ENCODE measurements at places on chromosomes 7 and 10. TPM values are rescaled to one million over a fixed set of nuclear protein-coding genes. Genes with fewer than 3 reads are reported as not detected.

Gene FXYD4
- polyA plus RNA-seq = not detected

Gene CRPPA
- polyA plus RNA-seq = 6.0 TPM

Gene OR2F2
- polyA plus RNA-seq = not detected

Gene RELN
- polyA plus RNA-seq = 21.8 TPM

Gene NEURL1
- 1.6 TPM for polyA plus RNA-seq

Gene PTF1A
- not detected for polyA plus RNA-seq

Gene PITX3
- polyA plus RNA-seq = 0.43 TPM

Gene ASB10
- not detected for polyA plus RNA-seq

Gene IGF2BP3
- 82.9 TPM for polyA plus RNA-seq

Gene MYL10
- polyA plus RNA-seq = 0.37 TPM

Gene ELMO1
- 9.8 TPM for polyA plus RNA-seq

Gene GNGT1
- polyA plus RNA-seq = not detected

Gene TBC1D12
- polyA plus RNA-seq = 21.6 TPM

Gene POLR2J
- polyA plus RNA-seq = 18.7 TPM

Gene STEAP1
- 16.5 TPM for polyA plus RNA-seq

Gene FAM25G
- polyA plus RNA-seq = 0.57 TPM

Gene TSPAN15
- 69.4 TPM for polyA plus RNA-seq

Gene GNAI1
- 112 TPM for polyA plus RNA-seq

Gene RHOBTB1
- polyA plus RNA-seq = 99.3 TPM

Gene MRC1
- 9.5 TPM for polyA plus RNA-seq

Gene PALD1
- 10.1 TPM for polyA plus RNA-seq

Gene DRGX
- polyA plus RNA-seq = not detected

Gene PAX4
- polyA plus RNA-seq = not detected

Gene ECHDC3
- 11.0 TPM for polyA plus RNA-seq

Gene JAKMIP3
- polyA plus RNA-seq = 0.25 TPM

Gene GSTO1
- 87.5 TPM for polyA plus RNA-seq

Gene TDRD1
- polyA plus RNA-seq = 0.05 TPM

Gene AKR1D1
- 0.08 TPM for polyA plus RNA-seq

Gene NUTM2B
- polyA plus RNA-seq = 2.0 TPM

Gene ICA1
- polyA plus RNA-seq = 38.2 TPM

Gene KCNMA1
- 3.6 TPM for polyA plus RNA-seq

Gene CRTAC1
- polyA plus RNA-seq = 24.7 TPM

Gene NME8
- not detected for polyA plus RNA-seq

Gene RBP4
- 1.00 TPM for polyA plus RNA-seq

Gene LIPJ
- polyA plus RNA-seq = 0.10 TPM

Gene AQP1
- 184 TPM for polyA plus RNA-seq

Gene LRGUK
- 4.3 TPM for polyA plus RNA-seq

Gene SEMA4G
- polyA plus RNA-seq = 63.0 TPM

Gene EPDR1
- polyA plus RNA-seq = 20.2 TPM

Gene ZNF25
- 17.2 TPM for polyA plus RNA-seq

Gene PVRIG
- polyA plus RNA-seq = 9.7 TPM

Gene ADAMTS14
- 1.1 TPM for polyA plus RNA-seq

Data from left kidney (tissue), 8 donors.